Right renal cortex interstitium (tissue), 3 donors: ENCODE measurements at places on chromosomes 3 and 15.

DNA sequence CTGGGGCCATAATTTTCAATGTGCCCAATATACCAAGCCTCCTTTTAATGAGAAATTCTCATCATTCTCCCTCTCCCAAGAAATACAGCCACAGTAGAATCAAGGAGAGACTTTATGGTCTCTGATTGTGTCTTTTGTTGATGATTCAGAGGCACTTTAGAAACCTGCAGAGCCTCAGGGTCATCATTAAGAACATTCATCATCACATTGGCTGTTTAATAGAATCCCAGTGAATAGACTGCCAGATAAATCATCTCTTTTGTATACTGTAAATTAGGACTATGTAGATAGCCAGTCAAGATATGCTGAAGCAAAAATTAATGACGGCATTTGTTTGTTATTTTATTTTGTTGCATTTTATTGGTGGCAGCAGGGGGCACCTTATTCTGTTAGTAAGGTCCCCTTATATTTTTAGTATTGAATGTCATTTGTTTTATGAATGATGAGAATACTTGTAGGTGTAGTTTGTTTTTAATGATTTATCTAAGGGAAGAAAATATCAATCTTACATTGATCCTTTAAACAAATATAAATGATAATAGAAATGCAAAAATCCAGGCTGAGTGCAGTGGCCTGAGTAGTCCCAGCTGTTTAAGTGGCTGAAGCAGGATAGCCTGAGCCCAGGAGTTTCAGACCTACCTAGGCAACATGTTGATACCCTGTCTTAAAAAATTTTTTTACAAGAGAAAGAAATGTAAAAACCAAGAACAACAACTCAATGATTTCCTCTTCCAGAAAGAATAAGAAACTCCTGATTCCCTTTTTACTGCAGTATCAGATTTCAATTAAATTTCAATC, 138.8 kb downstream of the ZBBX start:
- DNase-seq: no peak

DNA sequence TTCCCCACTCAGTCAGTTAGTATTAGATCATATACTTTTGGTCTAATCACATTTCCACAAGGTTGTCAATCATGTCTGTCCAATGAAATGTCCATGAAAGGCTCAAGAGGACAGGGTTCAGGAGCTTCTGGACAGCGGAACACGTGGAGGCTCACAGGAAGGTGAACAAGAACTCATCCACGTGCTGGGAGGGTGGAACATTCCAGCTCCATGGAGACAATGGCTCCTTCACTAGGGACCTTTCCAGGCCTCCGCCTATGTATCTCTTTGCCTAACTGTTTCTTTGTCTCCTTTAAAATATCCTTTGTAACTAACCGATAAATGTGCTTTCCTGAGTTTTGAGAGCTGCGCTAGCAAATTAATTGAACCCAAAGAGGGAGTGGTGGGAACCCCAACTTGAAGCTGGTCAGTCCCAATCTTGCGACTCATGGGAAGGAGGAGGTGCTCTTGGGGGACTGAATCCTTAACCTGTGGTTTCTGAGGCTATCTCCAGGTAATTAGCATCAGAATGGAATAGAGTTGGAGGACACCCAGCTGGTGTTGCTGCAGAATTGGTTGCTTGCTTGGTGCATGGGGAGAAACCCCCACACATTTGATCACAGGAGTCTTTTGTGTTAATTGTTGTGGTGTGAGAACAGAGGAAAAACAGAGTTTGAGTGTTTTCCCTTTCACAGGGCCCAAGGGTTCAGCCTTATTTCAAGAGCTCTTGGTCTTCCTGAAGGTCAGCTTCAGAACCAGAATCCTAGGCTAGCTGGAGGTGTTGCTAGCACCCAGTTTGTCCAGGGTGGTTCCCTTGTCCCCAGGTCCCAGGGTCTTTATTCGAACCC, 3.0 kb upstream of the TKT start:
- DNase-seq: no peak

- no peak for DNase-seq
Observed at GRCh38 chr3:16378920-16379319, 113.9 kb downstream of the OXNAD1 start.

DNA sequence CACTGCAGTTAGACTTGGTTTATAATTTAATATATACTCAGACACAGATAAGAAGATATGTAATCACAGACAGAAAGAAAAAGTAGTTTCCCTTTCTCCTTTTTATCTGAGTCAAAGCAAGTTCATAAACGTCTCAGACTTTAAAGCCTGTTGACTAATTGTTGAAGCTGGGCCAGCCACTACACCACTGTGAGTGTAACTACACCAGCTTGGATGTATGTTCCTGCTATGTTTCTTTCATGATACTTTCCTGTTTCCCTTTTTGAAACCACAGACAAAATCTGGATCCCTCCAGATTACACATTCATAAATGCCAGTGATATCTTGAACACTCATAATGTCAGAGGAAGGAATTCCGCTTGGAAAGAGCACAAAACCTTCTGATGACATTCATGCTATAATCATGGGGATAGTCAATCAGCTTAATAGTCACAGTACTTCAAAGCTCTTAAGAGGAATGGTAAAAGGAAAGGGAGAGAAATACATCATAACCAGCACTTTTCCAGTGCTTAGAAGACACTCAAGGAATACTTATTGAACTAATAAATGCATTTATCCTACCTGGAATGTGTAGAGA, 32.0 kb downstream of the KCNMB2 start:
- no peak for DNase-seq

GRCh38 chr3:101849714-101850245, 466 bp downstream of the NFKBIZ start:
- DNase-seq: no peak

DNA sequence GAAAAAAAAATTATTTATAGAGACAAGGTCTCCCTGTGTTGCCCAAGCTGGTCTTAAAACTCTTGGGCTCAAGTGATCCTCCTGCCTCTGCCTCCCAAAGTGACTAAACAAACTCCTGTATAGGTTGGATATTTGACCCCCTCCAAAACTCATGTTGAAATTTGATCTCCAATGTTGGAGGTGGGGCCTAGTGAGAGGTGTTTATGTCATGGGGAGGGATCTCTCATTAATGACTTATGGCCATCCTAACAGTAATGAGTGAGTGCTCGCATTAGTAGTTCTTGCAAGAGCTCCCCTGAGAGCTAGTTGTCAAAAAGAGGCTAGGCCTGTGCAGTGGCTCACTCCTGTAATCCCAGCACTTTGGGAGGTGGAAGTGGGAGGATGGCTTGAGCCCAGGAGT, 141.2 kb downstream of the STT3B start:
- no peak for DNase-seq

DNA sequence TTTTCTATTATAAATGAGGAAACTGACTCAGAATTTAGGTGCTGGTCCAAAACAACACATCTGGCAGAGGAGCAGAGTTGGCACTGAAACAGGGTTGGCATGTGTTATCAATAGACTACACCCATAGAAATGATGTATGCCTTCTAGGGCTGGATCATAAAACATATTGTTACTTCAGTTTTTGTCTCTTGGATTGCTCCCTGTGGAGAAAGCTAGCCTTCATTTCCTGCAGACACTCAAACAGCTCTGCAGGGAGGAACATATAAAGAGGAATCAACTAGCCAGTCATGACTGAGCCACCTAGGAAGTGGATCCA, 507 bp upstream of the MRPL3 start:
- no peak for DNase-seq

DNA sequence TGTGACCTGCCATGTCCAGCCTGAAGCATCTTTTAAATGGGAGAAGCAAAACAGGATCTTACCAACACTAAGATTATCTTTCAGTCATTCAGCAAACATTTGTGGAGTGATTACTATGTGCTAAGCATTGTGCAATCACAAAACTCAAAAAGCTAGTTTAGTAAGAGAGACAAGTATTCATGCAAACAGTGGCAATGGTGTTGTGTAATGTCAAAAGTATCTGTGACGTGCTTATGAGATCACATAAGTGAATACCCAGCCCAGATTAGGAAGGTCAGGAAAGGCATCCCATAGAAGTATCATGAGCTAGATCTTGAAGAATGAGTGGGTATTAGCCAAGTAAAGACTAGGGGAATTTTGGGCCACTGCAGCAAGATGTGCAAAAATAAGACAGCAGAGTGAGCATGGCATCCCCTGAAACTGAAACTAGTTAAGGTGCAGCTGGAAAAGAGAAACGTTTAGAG, 32.1 kb downstream of the SEC62 start:
- DNase-seq: no peak

- no peak for DNase-seq
Observed at GRCh38 chr3:177065285-177066033, 131.8 kb downstream of the TBL1XR1 start.

DNA sequence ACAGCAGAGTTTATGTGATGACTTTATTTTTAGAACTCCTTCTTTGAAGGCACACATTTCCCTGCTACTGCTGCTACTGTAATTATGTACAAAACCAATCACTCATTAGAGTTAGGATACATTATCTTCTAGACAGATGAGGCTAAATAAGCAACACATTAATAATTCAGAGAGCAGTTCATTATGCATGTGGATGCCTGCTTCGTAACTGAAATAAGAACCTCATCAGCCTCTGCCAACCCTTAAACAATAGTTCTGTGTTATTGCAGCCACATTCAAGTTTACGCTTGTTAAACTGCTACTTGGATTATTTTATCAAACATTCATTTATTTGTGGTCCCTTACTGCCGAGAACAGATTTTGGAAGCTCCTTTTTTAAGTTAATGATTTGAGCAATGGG, 52.5 kb upstream of the C15orf61 start:
- DNase-seq: no peak

DNA sequence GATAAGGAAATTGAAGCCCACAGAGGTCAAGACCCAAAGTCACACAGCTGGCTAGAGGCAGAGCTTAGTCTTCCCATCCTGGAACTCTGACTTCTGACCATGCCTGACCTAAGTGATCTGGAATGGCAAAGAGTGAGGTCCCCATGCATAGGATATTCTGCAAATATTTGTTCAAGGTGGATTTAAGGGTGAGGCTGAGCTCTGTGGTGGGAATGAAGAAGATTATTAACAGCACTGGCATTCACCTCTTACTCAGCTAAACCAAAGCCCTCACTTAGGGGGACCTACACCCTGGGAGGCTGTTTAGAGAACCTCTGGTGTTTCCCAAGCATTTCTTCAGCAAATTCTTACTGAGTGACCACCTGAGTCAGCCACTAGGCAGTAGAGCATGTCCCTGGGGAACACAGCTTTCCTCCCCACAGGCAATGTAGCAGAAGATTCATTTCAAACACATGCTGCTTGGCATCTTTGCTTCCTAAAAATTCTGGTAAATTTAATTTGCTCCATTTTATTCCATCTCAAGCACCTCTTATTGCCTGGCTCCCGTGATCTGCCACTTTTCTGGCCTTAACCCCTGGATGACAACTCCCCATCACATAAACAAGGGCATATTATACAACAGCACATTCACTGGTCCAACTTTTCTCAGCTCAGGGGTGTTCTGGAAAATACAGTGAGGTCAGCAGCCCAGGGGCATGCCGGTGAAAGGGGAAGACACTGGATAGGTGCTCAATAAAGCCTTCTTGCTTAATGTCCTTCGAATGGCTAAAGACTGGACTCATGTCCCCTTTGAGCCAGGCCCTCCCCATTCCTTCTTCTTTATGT, 176.0 kb downstream of the ABHD5 start:
- no peak for DNase-seq

- no peak for DNase-seq
Observed at GRCh38 chr15:79028411-79028964, 62.1 kb downstream of the RASGRF1 start.

GRCh38 chr3:101229681-101230080, 90.7 kb downstream of the IMPG2 start:
- DNase-seq: no peak

DNA sequence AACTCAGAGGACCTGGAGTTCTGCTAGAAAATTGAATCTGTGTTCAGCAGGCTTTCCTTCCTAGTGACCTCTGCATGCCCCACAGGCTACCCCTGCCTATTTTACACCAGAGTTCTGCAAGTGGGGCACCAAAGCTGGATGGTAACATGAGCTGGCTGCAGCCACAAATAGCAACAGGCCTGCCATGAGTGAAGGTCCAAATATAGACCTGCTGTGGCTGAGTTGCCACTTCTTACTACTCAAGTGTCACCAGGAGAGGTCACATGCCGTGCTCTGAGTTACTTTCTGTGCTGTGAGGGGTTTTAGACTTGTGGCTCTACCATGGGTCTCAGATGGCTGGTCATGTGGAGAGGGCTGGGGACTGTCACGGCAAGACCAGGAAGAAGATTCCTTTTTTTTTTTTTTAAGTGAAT, at the start of gene FSD2:
TSS of gene FSD2 (minus strand) at position 76 of the 413 bp plus-strand sequence. CDS start 18,679 bp downstream, outside the sequence.
- no peak for DNase-seq

DNA sequence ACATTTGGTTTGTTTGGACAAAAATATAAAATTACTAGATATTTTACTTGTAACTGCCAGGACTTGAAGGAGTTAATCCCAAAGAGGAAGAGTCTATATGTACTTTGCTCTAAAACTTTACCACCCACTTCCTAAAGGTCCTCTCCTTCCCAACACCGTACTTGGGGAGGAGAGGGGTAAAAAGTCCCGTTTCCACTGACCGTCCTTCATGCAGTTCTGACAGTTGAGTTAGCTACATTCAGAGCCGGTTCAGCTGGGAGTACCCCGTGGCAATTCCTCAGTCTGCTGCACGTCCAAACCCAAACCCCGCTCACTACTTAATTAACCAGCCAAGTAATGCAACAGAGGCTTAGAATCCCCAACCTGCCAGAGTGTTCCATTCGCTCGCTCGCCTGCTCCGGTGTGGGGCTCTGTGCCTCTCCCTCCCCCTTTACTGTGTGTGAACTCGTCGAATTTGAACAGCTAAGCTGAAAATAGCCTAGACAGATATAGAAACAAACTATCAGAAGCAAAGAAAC, 519.7 kb downstream of the FOXP1 start:
- no peak for DNase-seq

DNA sequence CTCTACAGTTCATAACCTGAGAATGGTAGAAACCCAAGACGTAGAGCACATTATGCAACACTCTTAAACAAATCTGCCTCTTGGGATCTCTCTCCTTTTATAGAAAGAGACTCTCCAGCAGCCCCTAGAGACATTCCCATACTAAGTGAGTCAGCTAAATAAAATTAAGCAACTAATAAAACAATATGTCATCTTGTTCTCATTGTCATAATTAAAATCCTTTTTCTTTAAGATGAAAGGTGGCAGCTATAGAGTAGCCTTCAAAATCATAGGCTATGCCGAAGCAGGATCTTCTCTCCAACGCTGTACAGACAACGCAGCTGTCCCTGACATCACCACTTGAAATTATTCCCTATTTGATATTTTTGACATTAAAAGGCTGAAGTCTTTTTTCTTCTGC, 790.0 kb downstream of the FHIT start:
- no peak for DNase-seq

GRCh38 chr15:58755956-58756355, 6.4 kb upstream of the ADAM10 start:
- DNase-seq: no peak
